ENCODE measurements at places on chromosomes 7 and 10. TPM values are rescaled to one million over a fixed set of nuclear protein-coding genes. Genes with fewer than 3 reads are reported as not detected.

DNA sequence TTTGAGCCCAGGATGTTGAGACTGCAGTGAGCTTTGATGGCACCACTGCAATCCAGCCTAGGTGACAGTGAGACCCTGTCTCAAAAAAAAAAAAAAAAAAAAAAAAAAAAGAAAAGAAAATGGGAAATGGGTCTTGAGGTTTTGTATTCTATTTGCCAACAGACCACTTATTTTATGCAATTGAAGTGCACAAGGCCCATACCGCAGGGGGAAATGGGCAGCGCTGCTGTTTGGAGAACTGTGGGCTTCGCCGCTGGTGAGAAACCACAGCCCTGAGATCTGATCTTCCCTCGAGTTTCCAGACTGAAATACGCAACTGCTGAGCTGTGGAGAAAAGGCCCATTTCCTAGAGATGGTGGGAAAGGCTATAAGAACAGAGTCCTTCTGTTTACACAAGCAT is 512.0 kb downstream of the TCERG1L start:
- H3K27me3 ChIP-seq, result no peaks in the 10 kb centered on the region
- no peak overlapping the region for H3K27ac ChIP-seq
- no peaks in the 10 kb centered on the region for H3K4me1 ChIP-seq
- H3K36me3 ChIP-seq, result no peaks in the 10 kb centered on the region
- H3K4me3 ChIP-seq, result no peak overlapping the region
- no peak for DNase-seq

GRCh38 chr7:31521336-31522010 is 7.6 kb downstream of the ITPRID1 start:
- H3K4me1 ChIP-seq, result no peaks in the 10 kb centered on the region
- H3K27ac ChIP-seq, result no peak overlapping the region
- no peak overlapping the region for H3K4me3 ChIP-seq
- no peaks in the 10 kb centered on the region for H3K27me3 ChIP-seq

GRCh38 chr7:6169805-6170520 is 102.5 kb downstream of the CYTH3 start:
- no peak overlapping the region for H3K27ac ChIP-seq
- H3K36me3 ChIP-seq, result peaks cover 11% of the 10 kb centered on the region
- peaks cover 8% of the 10 kb centered on the region for H3K4me1 ChIP-seq
- DNase-seq, result no peak
- H3K27me3 ChIP-seq, result no peaks in the 10 kb centered on the region

- DNase-seq, result no peak
- H3K4me1 ChIP-seq, result no peaks in the 10 kb centered on the region
- no peak overlapping the region for H3K4me3 ChIP-seq
- H3K27me3 ChIP-seq, result no peaks in the 10 kb centered on the region
Observed at GRCh38 chr10:35506741-35507140, 98.4 kb upstream of the GJD4 start.

DNA sequence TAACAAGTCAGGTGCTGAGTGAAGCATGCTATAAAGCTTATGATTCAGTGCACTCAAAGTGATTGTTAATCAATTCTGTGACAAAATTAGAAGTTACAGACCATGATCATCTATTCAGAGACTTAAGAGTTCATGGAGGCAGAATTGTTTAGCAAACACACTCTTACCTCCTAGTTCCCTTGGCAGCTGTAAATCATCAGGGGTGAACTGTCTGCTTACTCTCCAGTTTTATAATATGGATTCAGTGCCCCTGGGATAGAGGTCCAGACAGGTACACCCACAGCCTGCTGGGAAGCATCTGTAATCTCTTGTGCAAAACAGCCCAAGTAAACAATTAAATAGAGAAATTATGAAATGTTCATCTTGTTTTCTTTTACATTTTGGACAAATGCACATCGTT is 835.0 kb upstream of the COBL start:
- no peaks in the 10 kb centered on the region for H3K36me3 ChIP-seq
- no peak for DNase-seq
- H3K4me1 ChIP-seq, result no peaks in the 10 kb centered on the region
- H3K27me3 ChIP-seq, result no peaks in the 10 kb centered on the region
- no peak overlapping the region for H3K4me3 ChIP-seq

Gene TAS2R39
- not detected for total RNA-seq

DNA sequence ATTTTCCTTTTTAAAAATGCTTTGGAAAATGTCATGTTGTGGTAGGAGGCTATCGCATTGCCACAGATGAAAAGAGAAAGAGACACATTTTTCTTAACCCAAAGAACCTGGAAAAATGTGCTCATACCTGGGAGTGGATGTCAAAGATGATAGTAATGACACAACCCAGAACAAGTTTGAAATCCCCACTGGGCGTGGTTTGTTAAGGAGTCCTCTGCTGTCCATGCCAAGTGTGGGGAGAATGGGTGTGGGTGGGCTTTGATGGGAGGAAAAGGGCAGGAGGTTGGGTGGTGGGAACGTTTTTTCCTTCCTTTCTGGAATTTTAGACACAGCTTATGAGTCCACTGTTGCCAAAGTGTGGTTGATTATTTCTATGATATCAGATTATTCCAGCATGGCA is 10.9 kb downstream of the OPTN start:
- no peak overlapping the region for H3K27ac ChIP-seq
- no peaks in the 10 kb centered on the region for H3K27me3 ChIP-seq
- DNase-seq, result no peak

- no peaks in the 10 kb centered on the region for H3K36me3 ChIP-seq
- H3K4me1 ChIP-seq, result no peaks in the 10 kb centered on the region
- H3K27me3 ChIP-seq, result no peaks in the 10 kb centered on the region
- H3K4me3 ChIP-seq, result no peak overlapping the region
Observed at GRCh38 chr7:34156336-34156735, 251.0 kb downstream of the BMPER start.

Gene LIPK
- not detected for total RNA-seq

- no peak overlapping the region for H3K27ac ChIP-seq
- no peak overlapping the region for H3K4me3 ChIP-seq
- no peaks in the 10 kb centered on the region for H3K36me3 ChIP-seq
- no peaks in the 10 kb centered on the region for H3K4me1 ChIP-seq
- DNase-seq, result no peak
- peaks cover 2% of the 10 kb centered on the region for H3K27me3 ChIP-seq
Observed at GRCh38 chr7:149708026-149708425, 65.4 kb downstream of the ZNF467 start.

GRCh38 chr7:111198255-111198654 is 107.3 kb downstream of the LRRN3 start:
- H3K27me3 ChIP-seq, result no peaks in the 10 kb centered on the region
- no peak overlapping the region for H3K4me3 ChIP-seq
- no peak for DNase-seq

- no peak overlapping the region for H3K4me3 ChIP-seq
- H3K36me3 ChIP-seq, result no peaks in the 10 kb centered on the region
- peaks cover 9% of the 10 kb centered on the region for H3K4me1 ChIP-seq
- H3K27ac ChIP-seq, result no peak overlapping the region
- DNase-seq, result no peak
Observed at GRCh38 chr10:70053841-70054288, 1.2 kb downstream of the MACROH2A2 start.

Gene CFAP70
- 0.95 TPM for total RNA-seq

DNA sequence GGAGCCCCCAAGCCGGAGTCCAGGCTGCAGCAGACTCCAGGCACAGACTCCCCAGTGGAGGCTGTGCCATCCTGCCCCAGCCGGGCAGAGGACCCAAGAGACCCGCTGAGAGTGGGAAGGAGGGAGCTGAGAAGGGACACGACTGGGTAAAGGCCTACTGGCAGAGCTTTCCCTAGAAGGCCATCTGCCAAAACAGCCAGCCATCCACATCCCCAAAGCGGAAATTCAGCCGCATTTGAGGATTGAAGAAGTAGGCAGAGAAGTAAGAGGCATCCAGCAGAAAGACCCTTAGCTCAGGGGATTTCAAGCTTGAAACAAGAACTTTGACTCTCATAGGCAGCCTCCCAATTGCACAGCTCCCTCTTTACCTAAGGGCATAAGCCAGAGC is 857 bp downstream of the CPXM2 start:
- no peaks in the 10 kb centered on the region for H3K27me3 ChIP-seq
- H3K36me3 ChIP-seq, result no peaks in the 10 kb centered on the region
- H3K4me3 ChIP-seq, result no peak overlapping the region
- no peaks in the 10 kb centered on the region for H3K4me1 ChIP-seq
- H3K27ac ChIP-seq, result no peak overlapping the region

Gene ENKUR
- 0.73 TPM for total RNA-seq

DNA sequence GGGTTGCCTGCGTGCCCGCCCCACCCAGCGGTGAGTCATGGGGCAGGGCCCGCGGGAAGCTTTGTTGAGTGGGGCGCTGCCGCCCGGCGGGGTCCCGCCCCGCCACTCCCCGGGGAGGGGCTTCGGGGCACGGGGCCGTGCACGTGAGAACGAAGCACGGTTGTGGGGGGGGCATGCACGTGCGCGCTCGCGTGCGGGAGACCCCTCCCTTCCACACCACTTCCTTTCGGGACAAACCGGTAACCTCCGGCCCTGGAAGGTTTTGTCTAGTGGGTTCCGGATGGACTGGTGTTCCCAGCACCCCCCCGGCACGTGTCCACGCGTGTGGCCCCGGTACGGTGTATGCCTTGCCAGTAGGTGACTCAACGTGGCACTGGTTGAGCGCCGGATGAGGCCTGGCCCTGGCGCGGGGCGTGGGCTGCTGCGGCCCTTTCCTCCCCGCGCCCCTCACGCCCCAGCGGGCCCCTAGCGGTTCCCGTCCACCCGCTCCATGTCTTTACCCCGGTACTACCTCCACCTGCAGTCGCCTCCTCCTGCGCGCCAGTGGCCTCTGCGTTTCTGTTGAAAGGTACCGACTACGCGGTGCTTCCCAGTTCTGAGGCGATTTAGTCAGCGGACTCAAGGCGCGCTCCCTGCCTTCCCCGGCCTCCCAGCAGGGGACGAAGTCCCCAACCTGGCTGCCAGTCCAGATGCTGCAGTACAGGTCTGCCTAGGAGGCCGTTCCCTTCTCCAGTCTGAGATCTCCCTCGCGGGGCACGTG is 3.1 kb downstream of the ADIRF start:
- peak overlapping the region; percentile 80 for H3K27ac ChIP-seq
- DNase-seq, result peak; percentile 85
- peak overlapping the region; percentile 60 for H3K4me3 ChIP-seq
- H3K4me1 ChIP-seq, result peaks cover 46% of the 10 kb centered on the region
- no peaks in the 10 kb centered on the region for H3K36me3 ChIP-seq
- no peaks in the 10 kb centered on the region for H3K27me3 ChIP-seq

Gene NCF1
- 62.2 TPM for total RNA-seq

- H3K4me3 ChIP-seq, result no peak overlapping the region
- no peak overlapping the region for H3K27ac ChIP-seq
- no peaks in the 10 kb centered on the region for H3K27me3 ChIP-seq
- no peak for DNase-seq
Observed at GRCh38 chr7:116041615-116042014, 11.1 kb upstream of the TFEC start.

DNA sequence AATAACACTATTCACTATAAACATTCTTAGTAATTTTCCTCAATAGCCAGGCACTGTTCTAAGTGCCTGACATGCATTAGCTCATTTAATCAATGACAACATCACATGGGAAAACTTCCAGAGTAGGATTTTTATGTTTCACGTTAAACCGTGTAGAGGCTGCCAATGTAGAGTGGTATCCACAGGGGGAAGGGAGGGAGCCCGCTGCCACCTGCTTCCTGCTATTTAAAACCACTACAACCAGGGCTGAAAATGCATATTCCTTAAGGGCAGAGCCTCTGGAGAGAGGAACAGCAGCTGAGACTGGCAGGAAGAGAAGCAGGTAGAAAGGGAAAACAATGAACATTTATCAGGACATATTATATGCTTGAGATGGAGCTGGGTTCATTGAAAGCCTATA is 684.3 kb upstream of the AUTS2 start:
- no peak for DNase-seq
- no peaks in the 10 kb centered on the region for H3K36me3 ChIP-seq
- no peak overlapping the region for H3K27ac ChIP-seq

GRCh38 chr10:120426306-120426705 is 30.7 kb upstream of the PLPP4 start:
- no peaks in the 10 kb centered on the region for H3K36me3 ChIP-seq
- no peak for DNase-seq
- H3K4me1 ChIP-seq, result peaks cover 2% of the 10 kb centered on the region
- no peak overlapping the region for H3K4me3 ChIP-seq

- no peak overlapping the region for H3K4me3 ChIP-seq
- H3K4me1 ChIP-seq, result no peaks in the 10 kb centered on the region
- no peak for DNase-seq
- no peaks in the 10 kb centered on the region for H3K27me3 ChIP-seq
- H3K27ac ChIP-seq, result no peak overlapping the region
- H3K36me3 ChIP-seq, result no peaks in the 10 kb centered on the region
Observed at GRCh38 chr10:16867556-16867955, 50.3 kb upstream of the RSU1 start.

Gene HOXA13
- total RNA-seq, result not detected

Gene CCT6A
- 65.3 TPM for total RNA-seq

Gene FXYD4
- total RNA-seq, result not detected

- peaks cover 13% of the 10 kb centered on the region for H3K4me1 ChIP-seq
- no peak for DNase-seq
- peaks cover 10% of the 10 kb centered on the region for H3K36me3 ChIP-seq
- no peak overlapping the region for H3K27ac ChIP-seq
- no peaks in the 10 kb centered on the region for H3K27me3 ChIP-seq
Observed at GRCh38 chr7:157409753-157410727, 73.2 kb downstream of the DNAJB6 start.

Gene UBTD1
- total RNA-seq, result 0.70 TPM

DNA sequence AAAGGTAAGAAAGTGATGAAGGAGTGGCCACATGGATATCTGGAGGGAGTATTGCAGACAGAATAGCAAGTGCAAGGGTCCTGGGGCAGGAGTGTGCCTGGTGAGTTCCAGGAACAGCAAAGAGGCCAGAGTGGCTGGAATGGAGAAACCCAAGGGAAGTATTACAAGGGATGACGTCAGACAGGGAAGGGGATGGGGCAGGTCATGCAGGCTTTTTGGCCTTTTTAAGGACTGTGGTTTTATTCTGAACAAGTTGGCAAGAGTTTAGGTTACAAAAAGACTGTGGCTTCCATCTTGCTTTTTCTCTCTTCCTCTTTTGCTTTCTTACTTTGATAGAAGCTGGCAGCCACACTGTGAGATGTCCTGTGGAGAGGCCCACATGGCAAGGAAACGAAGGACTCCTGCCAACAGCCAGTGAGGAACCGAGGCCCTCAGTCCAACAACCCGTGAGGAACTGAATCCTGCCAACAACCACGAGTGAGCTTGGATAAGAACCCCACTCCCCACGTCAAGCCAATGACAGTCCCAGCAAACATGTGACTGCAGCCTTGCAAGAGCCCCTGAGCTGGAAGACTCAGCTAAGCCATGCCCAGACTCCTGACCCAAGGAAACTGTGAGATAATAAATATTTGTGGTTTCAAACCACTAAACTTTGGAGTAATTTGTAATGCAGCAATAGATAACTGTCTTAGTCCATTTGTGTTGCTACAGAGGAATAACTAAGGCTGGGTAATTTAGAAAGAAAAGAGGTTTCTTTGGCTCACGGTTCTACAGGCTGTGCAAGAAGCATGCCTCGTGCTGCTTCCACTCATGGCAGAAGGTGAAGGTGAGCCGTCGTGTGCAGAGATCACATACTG is 19.8 kb upstream of the KDM7A start:
- H3K27me3 ChIP-seq, result no peaks in the 10 kb centered on the region
- no peak for DNase-seq
- no peak overlapping the region for H3K4me3 ChIP-seq
- H3K36me3 ChIP-seq, result no peaks in the 10 kb centered on the region

- peak overlapping the region; percentile 9 for H3K4me3 ChIP-seq
- peak overlapping the region; percentile 76 for H3K27ac ChIP-seq
- no peaks in the 10 kb centered on the region for H3K27me3 ChIP-seq
- H3K36me3 ChIP-seq, result no peaks in the 10 kb centered on the region
- DNase-seq, result no peak
Observed at GRCh38 chr10:110356628-110357245, 52.0 kb upstream of the SMNDC1 start.

GRCh38 chr7:87155788-87156187 is 3.5 kb downstream of the DMTF1 start:
- H3K36me3 ChIP-seq, result peaks cover 7% of the 10 kb centered on the region
- H3K4me3 ChIP-seq, result no peak overlapping the region

All from natural killer cell (primary cell).